Stimulated activated CD8-positive, alpha-beta memory T cell treated with anti-CD3 and anti-CD28 coated beads, Interleukin-2, amount 100 ng/mL, for 1 hour (primary cell): ENCODE measurements at places on chromosomes 11 and 22.

DNA sequence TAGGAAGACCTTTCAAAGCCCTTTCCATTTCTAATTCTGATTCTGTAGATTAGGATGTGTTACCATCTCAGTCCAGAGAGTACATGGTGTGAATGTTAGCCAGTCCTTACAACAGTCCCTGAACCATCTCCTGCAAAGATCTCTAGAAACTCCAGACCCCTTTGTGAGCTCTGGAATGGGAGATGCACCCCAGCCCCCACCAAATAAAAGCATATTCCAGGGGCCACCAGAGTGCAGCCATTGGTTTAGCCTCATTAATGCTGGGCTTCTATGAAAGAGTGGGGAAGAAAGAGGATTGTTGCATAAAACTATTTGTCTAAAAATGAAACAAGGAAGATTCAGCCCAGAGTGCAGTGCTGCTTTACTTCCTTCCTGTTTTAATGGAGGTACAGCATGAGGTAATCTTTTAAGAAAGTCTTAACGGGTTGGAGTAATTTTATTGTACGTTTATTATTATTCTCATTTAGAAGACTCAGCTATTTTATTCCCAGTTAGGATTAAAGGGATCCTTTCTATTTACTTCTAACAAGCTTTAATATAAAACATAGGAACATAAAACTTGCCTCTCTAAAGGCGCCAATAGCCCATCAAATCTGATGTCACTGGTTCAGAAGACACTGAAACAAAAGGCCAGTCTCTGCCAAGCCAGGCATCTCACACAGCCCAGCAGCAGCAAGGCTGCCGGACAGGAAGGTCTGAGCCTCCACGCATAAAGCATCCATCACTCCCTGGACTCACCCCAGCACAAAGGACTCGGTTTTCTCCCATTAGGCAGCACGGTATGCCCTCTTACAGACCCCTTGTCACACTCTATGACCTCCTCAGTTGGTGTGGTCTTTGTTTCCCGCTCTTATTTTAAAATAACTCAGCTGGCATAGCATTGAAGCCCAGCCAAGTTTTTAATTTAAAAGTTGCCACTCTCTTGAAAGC is 203.9 kb upstream of the BLID start:
- DNase-seq = no peak

DNA sequence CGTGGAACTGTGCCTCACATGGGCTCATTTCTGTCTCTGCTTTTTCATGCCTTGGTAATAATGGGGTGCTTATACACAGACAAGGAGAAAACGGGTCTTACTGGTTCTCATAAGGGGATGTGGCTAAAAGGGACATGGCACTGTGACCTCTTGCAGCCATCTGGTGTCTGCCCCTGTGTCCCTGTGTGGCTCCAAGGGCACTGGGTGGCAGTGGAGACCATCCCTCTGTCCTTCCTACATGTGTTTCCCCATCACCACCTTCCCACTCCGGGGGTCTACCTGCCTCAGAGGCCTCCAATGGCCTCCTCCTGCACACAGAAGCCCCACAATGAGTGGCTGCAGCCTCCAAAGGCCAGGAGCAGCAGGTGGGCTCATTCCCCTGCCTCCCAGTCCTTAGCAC is 221.2 kb downstream of the CEP164 start:
- no peak for DNase-seq

DNA sequence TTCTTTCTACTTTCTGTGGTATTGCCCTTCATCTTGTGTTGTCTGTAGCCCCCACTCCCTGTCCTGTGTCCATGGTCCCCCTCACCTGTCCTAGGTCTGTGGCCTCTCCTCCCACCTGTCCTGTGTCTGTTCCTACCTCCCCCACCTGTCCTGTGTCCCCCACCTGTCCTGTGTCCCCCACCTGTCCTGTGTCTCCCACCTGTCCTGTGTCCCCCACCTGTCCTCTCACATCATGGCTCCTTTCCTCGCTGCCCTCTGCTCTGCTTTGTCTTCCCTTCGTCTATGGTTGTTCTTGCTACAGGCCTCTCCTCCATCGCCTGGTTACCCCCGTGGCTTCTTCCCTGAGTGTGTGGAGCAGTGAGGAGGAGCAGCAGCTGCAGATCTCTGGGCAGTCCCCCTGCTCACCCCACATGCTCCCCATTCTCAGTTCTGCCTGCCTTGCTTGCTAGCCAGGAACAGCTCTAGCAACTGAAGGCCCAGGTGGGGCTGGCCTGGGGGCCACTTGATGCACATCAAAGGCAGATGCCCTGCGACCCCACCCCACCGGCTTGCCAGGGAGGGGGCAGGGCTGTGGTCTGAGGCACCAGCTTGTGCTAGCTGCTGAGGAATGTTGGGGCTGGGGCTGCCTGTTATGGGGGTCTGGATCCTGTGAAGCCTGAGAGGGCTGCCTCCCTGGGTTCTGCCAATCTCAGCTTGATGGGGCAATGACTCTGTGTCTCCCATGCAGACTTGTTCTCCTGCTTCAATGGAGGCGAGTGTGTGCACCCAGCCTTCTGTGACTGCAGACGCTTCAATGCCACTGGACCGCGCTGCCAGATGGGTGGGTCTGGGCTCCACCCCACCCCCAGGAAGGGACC is 5.6 kb downstream of the OTOG start:
- no peak for DNase-seq

GRCh38 chr11:74001822-74002286 is 7.0 kb downstream of the UCP3 start:
- DNase-seq = no peak

- no peak for DNase-seq
Measured at GRCh38 chr11:116918925-116919655, 81.7 kb upstream of the APOA1 start.

DNA sequence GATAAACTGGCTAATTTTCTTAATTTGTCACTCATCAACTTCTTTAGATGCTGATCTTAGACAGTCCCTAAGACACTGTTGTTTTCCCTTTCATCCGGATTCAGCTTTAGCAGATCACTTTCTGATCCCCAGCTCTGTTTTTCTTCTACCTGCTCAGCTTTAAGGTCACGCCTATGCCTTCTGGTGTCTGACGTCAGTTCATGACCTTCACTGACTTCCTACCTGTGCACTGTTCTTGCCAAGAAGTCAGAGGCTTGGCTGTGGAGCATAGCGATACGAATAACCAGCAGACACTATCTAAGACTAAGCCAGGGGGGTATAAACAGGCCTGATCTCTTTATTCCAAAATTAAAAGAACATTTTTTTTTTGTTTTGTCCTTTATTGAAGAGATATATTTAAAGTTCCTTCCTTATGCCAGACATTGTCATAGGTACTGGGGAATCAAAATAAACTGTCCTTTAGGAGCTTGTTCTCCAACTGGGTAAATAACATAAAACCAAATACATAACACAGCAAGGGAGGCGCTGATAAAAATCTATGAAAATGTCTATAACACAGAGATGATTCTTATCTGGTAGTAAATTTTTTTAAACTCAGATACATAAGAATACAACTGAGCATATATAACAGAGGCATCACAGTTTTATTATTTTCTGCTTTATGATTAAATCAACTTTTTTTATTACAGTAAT is 352.2 kb upstream of the CTSC start:
- DNase-seq = no peak

- DNase-seq = no peak
Measured at GRCh38 chr11:16392616-16393015, 36.3 kb upstream of the SOX6 start.

DNA sequence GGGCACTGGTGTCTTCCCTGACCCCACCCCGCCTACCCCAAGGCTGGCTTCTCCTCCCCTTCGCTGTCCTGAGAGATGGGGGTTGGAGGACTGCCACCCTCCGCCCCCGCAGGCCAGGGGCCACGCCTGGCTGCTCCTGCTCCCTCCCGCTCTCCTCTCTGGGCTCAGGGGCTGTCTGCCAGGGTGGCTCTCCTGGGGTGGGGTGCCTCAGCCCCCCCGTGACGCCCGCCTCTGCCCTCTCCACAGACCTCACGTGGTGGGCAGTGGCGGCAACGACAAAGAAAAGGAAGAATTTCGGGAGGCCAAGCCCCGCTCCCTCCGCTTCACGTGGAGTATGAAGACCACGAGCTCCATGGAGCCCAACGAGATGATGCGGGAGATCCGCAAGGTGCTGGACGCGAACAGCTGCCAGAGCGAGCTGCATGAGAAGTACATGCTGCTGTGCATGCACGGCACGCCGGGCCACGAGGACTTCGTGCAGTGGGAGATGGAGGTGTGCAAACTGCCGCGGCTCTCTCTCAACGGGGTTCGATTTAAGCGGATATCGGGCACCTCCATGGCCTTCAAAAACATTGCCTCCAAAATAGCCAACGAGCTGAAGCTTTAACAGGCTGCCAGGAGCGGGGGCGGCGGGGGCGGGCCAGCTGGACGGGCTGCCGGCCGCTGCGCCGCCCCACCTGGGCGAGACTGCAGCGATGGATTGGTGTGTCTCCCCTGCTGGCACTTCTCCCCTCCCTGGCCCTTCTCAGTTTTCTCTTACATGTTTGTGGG is 8.1 kb downstream of the RCOR2 start:
- no peak for DNase-seq

DNA sequence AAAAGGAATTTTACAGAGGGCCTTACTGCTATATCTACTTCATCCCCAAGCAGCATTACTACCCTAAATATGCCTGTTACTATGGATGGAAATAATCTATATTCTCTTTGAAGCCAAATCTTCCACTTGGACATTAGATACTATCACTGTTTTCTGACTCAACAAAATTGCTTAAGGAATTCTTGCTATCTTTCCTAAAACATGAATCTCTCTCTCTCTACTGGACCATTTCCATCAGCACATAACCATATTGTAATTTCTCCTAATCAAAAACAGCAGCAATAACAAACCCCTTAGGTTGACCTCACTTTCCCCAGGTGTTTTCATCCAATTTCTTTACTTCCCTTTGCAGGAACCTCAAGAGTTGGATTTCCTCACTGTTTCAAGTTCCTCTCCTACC is 67.9 kb upstream of the BLID start:
- DNase-seq = no peak

- DNase-seq = no peak
Measured at GRCh38 chr22:24265734-24266133, 4.9 kb upstream of the SPECC1L start.

DNA sequence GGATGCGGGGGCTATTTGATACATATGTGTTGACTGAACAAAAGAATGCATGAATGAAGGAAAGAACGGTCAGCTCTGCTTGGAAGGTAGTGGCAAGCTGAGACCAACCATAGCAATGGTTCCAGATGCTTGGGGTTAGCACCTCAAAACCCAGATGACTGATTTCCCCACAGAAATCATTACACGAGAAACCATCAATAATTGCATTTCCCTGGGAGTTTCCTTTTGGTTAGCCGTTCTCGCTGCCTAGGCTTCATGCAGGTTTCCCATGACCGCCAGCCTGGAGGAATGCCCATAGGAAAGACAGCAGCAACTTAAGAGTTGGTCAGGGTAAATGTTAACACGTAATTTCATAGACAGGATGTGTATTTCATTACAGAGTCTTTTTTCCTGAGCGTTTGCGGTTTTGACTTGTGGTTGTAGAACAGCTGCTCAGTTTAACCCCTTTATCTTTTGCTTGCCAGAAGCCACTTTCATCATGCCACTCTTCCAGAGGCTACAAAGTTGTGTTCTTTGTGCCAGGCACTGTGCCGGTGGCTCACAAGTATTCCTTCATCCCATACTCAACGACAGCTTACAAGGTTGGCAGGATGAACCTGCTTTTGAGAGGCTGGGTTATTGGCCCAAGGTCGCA is 2.8 kb downstream of the IL17RA start:
- DNase-seq = no peak

DNA sequence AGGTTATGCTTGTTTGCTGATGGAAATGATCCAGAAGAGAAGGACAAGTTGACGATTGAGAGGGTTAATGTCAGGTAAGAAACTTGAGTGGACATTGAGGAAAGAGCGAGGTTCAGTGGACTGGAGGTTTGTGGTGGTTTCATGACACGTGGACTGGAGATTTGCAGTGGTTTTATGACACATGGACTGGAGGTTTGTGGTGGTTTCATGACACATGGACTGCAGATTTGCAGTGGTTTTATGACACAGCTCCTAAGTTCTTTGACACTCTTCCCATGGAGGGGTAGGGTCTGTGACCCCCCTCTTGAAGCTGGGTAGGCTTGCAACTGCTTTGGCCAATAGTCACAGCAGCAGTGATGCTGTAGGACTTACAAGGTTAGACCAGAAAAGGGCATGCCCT is 5.4 kb upstream of the MAPK8IP2 start:
- no peak for DNase-seq

- DNase-seq = no peak
Measured at GRCh38 chr22:50060441-50061140, 2.5 kb upstream of the TTLL8 start.

DNA sequence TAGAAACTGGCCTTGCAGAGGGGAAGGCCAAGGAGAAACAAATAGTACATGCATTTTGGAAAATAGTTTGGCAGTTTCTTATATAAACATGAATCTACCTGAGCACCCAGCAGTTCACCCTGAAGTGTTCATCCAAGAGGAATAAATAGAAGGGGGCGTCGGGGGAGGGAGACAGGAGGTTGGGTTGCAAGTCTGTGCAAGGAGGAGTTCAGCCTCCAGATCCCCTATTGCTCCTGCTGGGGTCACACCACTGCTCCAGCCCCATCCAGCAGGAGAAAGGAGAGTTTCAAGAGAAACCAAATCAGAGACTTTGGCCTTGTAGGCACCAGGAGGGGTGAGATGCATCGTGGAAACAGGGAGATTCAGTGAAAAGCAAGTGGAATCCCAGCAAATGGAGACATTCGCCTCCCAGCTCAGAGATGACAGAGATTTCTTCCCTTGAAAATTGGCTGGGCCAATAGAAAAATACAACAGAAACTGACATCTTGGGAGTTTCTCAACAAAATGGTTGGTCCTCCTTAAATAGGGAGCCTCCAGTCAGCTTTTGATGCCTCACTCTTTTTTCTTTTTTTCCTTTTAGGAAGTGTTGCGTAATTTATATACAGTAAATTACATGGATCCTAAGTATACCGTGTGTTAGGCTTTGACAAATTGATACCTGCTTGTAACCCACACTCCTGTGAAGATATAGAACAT is 34.1 kb downstream of the OTOG start:
- DNase-seq = no peak

- no peak for DNase-seq
Measured at GRCh38 chr22:27798511-27799014, 3.0 kb downstream of the MN1 start.

DNA sequence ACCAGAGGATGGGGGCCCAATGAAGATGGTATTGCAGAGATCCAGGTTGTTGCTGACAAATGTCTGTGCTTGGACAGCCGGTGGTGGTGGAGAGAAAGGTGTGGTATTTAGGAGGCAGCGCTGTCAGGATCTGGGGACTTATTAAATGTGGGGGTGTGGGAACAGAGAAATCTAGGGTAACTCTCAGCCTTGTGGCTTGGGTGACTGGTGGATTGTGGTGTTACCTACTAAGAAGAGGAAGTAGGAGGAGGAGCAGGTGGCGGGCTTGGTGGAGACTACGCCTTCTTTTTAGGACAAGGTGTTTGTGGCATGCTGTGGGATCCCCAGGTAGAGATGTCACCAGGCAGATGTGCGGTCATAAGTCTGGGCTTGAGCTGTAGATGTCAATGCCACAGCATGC is 144.0 kb downstream of the GRIK4 start:
- no peak for DNase-seq

- DNase-seq = no peak
Measured at GRCh38 chr11:134756811-134757540, 344.9 kb upstream of the B3GAT1 start.

- DNase-seq = no peak
Measured at GRCh38 chr22:45948081-45948648, 28.8 kb downstream of the WNT7B start.
